ENCODE measurements at places on chromosomes 16 and 17.

DNA sequence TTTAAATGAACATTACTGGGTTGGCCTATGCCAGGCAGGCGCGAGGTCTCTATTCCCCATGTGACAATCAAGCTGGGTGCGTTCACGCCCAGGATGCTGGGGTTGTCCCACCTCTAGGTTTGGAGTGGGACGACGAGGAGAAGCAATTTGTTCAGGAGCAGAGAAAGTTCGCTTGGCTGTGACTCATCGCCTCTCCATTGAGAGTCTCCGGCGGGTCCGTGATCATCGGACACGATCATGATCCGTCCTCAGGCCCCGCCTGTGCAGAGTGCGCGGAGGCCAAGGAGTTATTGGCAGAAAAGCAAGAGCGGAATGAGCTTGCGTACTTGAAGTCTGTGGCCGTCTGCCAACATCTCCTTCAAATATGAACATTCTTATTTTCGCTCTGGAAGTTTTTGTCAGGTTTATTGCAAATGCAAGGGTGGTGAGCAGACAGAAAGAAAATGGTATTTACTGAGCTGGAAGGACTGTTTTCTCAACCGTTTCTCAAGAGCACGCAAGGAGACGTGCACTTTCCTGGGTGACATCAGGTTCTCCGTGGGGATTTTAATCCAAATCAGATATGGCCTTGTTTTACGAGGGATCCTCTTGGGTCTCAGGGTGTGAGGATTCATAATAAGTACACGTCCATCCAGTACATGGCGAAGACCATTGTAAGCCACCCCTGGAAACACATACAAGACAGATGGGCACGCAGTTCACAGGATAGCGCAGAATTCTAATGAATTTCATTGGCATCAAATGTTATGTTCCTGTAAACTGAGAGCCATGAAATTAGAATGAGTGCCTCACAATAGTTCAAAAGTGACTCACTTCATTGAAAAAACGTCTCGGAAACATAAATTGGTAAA, 70.1 kb upstream of the CREBBP start:
- no peak for DNase-seq

DNA sequence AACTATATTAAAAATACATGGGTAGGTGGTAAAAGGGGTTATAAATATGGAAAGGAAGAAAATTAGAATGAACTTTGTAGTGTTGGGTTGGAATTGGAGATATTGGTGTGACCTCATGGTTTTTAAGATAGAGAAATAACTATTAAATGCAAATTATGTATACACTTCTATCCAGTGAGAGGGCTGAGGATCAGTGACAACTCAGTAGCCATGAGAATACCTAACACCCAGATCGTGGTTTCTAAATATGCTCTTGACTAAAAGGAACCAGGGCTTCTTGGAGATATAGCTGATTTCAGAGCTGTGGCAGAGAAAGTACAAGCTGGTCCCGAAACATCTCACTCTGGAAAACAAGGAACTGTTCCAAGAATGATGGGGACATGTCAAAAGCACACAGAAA, 44.4 kb downstream of the SLC6A4 start:
- DNase-seq = no peak

DNA sequence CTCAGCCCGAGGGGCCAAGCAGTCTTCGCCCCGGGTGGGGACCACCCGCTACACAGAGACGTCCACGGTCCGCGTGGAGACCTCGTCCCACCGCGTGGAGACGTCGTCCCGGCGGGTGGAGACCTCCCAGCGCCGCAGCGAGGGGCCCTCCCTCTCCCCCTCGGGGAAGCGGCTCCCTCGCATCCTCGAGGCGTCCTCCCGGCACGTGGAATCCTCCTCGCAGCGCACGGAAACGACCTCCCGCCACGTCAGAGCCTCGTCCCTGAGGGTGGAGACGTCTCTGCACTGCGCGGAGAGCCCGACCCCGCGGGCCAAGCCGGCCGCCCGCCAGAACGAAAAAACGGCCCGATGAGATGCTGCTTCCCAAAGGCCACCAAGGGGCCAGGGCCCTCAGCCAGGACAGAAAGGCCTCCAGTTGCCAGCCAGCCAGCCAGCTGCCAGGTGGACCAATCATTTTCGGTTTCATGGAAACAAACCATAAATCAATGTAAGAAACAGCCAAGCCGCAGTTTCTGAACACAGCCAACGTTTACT, 424 bp downstream of the C17orf100 start:
- no peak for DNase-seq

GRCh38 chr17:74761419-74761818, 13.0 kb downstream of the NHERF1 start:
- no peak for DNase-seq

GRCh38 chr17:17849845-17850373, 13.1 kb upstream of the SREBF1 start:
- peak; percentile 44 for DNase-seq

DNA sequence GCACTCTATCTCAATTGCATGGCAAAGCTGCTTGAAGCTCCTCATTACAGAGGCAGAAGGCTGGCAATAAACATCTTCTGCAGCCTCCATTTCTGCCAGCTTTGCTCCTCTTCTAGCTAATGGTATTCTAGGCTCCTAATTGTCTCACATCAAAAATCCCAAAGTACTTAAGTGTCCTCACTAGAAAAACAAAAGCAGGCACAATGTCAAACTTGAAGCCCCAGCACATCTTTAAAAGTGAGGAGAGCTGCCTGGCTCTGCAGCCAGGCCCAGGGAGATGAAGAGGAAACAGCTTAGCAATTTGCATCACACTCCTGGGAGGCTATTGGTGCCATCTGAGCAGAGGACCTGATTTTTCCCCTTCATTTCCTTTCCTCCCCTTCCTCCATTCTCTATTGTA, 197.1 kb downstream of the KCNJ2 start:
- no peak for DNase-seq

DNA sequence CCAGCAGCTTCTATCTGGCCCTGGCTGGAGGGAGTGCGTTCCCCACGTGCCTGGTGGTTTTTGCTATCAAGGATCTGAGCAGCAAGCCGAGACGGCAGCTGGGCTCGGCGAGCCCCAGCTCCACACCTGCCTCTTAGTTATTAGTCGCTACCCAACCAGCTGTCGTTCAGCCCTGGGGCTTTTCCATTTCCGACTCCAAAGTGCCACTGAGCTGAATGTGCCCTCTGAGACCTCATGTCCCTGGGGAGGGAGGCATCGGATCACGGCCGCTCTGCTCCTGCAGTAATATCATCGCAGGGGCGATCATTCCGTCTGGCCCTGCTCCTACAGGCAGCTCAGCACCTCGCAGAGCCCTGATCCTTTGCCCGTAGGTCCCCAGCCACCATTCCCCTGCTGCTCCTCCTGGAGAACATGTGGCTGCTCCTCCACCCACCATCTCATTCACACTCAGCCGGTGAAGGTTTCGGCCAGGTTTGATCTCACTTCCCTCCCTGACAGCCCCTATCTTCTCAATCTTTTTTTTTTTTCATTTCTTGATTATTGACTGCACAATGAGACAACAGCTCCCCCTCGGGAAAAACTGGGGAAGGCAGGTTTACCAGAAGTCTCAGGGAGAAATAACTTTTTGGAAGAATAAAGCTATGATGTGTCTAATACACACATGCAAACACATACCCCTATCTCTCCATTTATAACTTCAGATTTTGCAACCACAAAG, 86.7 kb downstream of the ZFHX3 start:
- DNase-seq = no peak

DNA sequence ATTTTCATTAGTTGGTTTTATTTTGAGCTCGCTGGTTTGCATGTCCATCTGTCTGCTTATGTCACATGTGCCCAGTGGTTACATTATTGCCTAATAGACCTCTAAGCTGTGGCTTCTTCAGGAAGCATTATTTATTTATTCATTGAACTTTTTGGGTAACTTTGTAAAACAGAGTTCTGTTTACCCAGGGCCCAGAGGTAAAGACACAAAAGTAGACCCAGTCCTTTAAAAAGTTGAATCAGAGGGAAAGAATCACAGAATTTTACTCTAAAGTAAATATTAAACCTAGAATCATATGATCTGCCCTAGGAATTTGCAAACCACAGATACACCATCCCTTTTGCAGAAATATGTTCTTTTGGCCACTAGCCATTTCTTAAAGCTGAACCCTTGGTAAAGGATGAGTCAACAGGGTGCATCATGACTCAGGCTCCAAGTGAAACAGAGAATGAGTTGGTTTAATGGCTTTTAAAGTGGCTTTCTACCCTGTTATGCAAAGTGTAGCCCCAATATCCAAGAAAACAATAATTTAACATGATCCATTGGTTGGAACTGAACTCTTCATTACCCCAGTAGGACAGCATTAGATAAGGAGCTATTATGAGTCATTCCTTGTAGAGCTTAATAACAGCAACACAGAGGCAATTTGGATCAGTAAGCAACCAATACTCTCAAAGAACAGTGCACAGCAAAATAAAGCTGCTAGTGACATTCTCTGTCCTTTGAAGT, 236.3 kb downstream of the KCNJ2 start:
- DNase-seq = no peak

GRCh38 chr16:80802138-80802537, 2.3 kb downstream of the CDYL2 start:
- no peak for DNase-seq

- no peak for DNase-seq
Observed at GRCh38 chr16:74778646-74779045, 4.0 kb upstream of the FA2H start.
